Spinal cord (tissue), 10 donors: ENCODE measurements at places on chromosomes 11 and 22. TPM values are rescaled to one million over a fixed set of nuclear protein-coding genes. Genes with fewer than 3 reads are reported as not detected.

- no peak for DNase-seq
These were observed 7.3 kb upstream of the C11orf86 start for GRCh38 chr11:66967670-66968425.

Gene ANO5
- polyA plus RNA-seq: 16.8 TPM

DNA sequence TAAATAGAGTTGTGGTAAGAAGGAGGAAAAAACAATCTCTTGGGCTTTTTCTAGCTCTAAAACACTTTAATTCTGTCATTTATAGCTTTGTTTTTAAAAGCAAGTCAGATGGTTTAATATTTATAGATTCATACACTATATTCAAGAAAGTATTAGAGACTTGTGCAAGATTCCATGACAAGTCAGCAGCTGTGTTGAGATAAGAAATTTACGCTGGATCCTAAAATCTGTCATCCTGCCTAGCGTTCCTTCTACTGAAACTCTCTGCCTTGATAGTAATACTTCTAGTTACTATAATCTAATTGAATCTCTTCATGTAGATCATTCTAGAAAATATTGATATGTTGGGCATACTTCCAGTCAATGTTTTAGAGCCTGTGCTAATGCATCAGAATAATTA, 721.8 kb downstream of the CNTN5 start:
- DNase-seq: no peak

Gene IL17RA
- 8.1 TPM for polyA plus RNA-seq

DNA sequence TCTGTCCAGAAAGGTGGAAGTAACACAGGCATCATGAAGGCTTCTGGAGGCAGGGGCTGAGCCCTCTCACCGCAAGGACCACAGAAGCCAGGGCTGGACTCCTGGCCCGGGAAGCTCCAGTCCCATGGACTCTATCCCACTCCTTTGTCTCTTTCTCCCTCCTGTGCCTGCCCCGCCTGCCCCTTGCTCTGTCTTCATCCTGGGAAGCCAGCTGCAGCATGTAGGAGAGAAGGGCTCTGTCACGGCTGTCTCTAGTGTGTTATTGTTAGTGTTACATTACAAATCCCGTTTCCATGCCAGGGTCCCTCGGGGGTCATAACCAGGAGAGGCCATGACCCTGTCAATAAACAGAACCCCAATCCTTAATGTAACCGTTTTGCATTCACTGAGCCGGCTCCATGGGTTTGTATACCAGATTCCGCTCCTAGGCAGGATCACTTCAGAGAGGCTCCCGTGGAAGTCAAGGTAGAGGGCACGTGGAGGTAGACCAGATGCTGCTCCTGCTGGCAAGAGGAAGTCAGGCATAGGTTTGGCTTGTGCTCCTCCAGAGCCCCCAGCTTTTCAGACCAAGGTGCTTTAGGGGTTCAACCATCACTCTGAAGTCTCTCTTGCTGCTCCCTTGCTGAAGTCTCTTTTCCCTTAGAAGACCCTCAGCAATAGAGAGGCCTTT, 293.2 kb downstream of the ETS1 start:
- no peak for DNase-seq

- DNase-seq: no peak
These were observed 98.8 kb downstream of the PKNOX2 start for GRCh38 chr11:125263268-125263790.

DNA sequence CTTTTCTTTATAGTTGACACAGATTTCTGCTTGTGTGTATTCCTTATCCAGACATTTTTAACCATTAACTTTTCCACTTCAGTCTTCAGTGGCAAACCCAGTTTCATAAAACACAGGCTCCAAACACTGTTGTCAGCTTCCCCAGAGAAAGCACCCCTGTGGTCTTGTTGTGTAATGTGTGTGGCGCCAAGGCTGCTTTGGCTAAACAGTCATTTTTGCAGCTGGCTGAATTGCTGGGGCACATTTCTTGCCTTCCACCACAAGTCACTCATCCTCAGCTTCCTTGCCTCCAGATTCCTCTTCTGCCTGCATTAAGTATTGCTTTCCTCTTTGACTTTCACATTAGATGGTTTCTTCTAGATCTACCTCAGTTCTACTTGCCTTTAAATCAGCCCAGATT, 40.5 kb downstream of the ARHGAP1 start:
- DNase-seq: no peak

DNA sequence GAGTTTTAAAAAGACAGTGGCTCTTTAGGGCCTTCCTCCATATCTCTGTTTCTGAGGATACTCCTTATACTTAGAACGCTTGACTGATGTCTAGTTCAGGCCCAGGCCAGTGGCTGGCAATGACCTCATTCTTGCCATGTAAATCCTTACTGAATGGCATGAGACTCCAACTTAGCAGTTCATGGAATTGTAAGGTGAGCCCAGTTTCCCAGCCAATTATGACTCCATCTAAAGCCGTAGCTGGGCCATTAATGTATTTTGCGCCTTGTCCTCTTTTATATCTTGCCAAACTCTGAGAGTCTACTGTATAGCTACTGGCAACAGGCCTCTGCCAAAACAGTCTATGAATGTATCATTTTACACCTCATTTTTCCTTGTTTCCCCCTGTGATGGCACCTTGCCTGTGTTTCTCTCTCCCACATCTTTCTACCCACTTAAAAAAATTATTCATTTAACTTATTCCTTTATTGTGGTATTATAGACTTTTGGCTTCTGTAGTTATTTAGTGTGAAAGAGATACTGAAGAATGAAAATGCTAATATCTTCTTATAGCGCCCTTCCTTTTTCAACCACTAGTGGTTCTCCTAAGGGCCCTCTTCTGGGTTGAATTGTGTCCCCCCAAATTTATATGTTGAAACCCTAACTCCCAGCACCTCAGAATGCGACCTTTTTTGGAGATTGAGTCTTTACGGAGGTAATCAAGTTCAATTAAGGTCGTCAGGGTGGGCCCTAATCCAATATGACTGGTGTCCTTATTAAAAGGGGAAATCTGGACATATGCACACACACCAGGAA, 67.4 kb downstream of the ZNRF3 start:
- DNase-seq: no peak

Gene GPR83
- 4.0 TPM for polyA plus RNA-seq

DNA sequence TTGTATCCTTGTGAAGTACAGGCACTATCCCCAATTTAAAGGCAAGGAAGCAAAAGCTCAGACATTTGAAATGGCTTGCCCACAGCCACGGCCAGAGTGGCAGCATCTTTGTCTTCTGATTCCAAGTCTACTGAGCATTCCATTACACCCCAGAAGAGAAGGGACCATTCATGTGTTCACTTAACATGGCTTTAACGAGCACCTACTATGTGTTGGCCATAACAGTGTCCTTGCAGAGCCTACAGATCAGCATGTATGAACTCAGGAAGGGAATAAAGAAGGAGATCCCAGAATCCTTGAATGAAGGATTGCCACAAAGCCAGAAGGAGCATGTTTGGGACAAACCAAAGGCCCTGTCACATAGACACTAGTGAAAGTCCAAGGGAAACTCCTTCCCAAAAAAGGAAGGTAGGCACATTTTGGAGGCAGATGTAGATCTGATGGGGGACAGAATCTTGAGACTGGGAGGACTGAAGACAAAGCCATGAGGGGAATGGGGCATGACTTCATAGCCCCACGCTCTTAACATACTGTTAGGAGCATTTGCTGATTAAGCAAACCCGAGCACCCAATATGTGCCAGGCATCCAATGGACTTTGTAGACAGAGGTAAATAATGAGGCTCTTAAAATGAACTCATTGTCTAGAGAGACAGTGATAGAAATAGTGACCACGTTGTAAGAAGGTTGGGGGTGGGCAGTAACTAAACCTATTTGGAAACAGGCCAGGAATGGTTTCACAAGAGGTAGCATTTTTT, 54.9 kb downstream of the P4HA3 start:
- no peak for DNase-seq

GRCh38 chr11:28729339-28729738, 621.2 kb downstream of the METTL15 start:
- no peak for DNase-seq

Gene CAPRIN1
- polyA plus RNA-seq: 205 TPM

Gene SAA2
- polyA plus RNA-seq: 0.39 TPM

- DNase-seq: peak; percentile 43
These were observed 53.0 kb downstream of the MICAL2 start for GRCh38 chr11:12163181-12163941.

DNA sequence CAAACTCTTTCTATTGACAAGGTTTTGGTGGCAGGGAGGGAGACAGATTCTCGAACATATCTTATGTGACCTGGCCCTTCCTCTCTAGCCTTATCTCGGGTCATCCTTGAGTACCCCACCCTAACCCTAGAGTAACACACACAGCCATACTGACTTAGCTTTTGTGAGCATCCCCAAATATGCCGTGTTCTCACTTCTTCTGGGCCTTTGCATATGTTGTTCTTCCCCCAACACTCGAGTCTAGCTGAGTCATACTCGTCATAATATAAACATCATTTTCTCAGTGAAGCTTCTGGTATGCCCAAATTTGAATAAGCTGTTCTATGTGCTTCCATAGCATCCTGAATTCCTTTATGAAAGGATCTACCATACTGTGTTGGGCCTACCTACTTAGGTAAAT, 8.0 kb downstream of the TTC17 start:
- no peak for DNase-seq

- no peak for DNase-seq
These were observed 123.5 kb upstream of the PARVA start for GRCh38 chr11:12253843-12254281.

- no peak for DNase-seq
These were observed 1458.1 kb upstream of the TENM4 start for GRCh38 chr11:80898910-80899309.

GRCh38 chr11:40337118-40337517, 1122.3 kb downstream of the LRRC4C start:
- no peak for DNase-seq

Gene GGTLC3
- 0.24 TPM for polyA plus RNA-seq

DNA sequence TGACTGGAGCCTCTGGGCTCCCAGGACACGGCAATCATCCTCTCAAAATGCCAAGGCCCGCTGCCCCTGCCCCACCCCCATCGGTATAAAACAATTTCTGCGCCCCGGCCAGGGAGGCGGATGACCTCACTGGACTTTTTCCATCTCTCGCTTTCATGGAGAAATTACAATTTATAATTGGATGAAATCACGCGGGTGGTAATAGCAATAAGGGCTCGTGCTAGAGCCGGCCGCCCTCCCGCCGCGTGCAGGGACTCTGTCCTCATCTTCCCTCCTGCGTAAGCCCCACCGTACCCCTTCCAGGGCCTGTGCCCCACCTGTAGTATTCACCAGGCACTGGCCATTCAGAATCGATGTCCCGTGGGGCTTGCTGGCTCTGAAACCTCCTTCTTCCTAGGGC, 64.5 kb downstream of the MACROD1 start:
- no peak for DNase-seq

Gene FOLR3
- not detected for polyA plus RNA-seq

Gene GVQW3
- polyA plus RNA-seq: 13.5 TPM

Gene CNIH2
- polyA plus RNA-seq: 256 TPM

Gene SCN2B
- polyA plus RNA-seq: 16.2 TPM

- DNase-seq: no peak
These were observed 32.9 kb upstream of the SYT13 start for GRCh38 chr11:45319077-45319476.

GRCh38 chr11:38304926-38305325, 1706.9 kb upstream of the RAG2 start:
- no peak for DNase-seq

DNA sequence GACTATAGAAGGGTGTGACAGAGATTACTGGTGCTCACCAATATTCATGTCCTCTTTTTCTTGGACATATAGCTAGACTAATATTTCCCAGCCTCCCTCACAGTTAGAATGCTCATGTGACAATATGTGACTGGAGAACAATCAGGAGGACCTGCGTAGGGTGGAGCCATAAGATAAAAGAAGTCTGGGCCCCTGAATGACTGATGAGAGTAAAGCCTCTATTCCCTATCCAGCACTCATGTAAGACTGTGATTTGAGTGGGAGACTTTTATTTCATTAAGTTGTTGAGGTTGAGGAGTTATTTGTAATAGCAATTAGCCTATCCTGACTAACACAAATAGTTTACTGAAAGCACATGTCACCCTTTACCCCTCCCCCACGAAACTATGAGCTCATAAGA, 1247.1 kb upstream of the TENM4 start:
- no peak for DNase-seq

DNA sequence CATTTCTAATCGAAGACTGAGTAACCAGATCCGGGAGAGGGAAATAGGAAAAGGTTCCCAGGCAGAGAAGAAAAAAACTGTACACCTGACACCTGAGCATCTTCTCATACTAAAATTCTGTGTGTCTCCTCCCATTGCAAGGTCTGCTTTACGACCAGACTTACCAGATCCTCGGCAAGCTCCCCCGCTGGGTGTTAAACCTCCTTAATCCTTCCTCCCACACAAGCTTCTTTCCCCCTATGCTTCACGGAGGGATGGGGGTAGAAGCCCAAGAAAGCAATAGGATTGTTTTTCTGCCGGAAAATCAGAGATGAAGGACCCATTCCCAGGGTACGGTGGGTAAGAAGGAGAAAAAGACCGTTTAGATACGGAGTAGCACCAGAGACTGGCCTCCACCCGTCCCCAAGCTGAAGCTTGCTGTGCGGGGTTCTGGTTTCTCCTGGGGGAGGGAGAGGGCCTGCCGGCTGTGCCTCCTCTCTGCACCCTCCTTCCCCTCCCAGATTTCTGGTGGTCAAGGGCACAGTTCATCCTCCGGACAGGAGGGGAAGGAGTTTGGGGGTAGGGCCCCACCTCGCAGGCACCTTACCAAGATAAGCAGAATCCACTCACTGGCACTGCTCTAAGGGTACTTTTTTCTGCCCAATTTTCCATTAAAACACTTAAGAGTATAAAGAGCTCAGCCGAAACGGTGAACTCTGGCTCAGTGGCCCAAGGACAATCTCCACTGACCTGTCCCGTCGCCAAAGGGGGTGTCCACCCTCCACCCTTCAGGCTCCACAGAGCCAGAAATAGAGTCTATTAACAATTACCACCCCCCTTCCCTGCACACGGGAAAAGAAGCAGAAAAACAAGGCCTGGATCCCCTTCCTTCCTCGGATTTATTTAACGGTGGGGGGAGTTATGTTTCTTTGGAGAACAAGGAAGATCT, 1.2 kb downstream of the TOB2 start:
- peak; percentile 44 for DNase-seq

Gene TECTA
- 4.9 TPM for polyA plus RNA-seq

Gene RPLP2
- polyA plus RNA-seq: 919 TPM

- DNase-seq: peak; percentile 71
These were observed 18.9 kb downstream of the LIMK2 start for GRCh38 chr22:31230871-31231621.

Gene SPA17
- 16.6 TPM for polyA plus RNA-seq

Gene SLC22A9
- 0.11 TPM for polyA plus RNA-seq

- no peak for DNase-seq
These were observed 290.7 kb downstream of the NTM start for GRCh38 chr11:131661132-131661531.

DNA sequence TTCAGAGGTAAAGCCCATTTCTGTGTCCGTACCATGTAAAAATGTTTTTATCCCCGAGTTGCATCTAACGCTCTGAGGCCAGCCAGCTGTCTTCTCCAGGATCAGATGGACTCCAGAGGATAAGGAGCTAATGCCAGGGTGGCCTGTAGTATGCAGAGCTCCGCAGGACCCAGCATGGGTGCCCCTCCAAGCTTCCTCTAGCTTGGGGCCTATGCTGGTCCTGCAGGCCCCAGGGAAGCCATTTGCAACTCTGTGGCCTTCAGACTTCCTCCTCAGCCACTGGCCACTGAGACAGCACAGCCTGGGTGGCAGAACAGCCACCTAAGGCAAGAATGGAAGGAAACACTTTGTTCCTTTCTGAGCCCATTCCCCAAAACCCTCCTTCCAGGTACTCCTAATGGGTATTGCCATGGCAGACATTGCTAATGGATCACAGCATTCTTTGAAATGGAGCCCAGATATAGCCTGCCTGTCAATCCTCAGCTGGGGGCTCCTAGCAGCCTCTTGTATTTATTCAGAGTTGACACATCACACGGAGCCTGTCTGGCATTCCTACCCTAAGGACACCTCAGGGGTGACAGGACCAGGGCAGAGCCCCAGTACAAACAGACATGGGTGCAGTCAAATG, 4.7 kb downstream of the ADA2 start:
- no peak for DNase-seq
